B cell (primary cell): ENCODE measurements at places on chromosomes 6 and 20. TPM values are rescaled to one million over a fixed set of nuclear protein-coding genes. Genes with fewer than 3 reads are reported as not detected.

GRCh38 chr6:48959251-48960060 is 503.6 kb downstream of the MMUT start:
- DNase-seq = no peak

The ZNF341 gene
- 9.1 and 9.9 TPM in 2 replicates for total RNA-seq

- DNase-seq = no peak
Observed at GRCh38 chr20:17663040-17663399, 19.0 kb downstream of the RRBP1 start.

The TMC2 gene
- total RNA-seq = not detected in 2 replicates

The DLL1 gene
- total RNA-seq = 4.5 and 6.8 TPM in 2 replicates

- DNase-seq = no peak
Observed at GRCh38 chr20:9025643-9026042, 43.2 kb upstream of the PLCB4 start.

GRCh38 chr20:11702721-11703518 is 214.8 kb upstream of the BTBD3 start:
- no peak for DNase-seq

DNA sequence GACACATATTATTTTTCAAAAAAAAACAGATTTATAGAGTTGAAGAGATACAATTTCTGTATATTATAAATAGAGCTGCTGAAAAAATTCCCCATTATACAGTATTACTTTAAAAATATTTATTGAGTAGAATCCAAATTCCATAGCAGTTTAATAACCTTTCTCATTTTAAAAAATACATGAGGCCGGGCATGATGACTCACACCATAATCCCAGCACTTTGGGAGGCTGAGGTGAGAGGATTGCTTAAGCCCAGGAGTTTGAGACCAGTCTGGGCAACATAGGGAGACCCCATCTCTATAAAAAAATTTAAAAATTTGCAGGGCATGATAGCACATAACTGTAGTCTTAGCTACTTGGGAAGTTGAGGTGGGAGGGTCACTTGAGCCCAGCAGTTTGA is 13.0 kb downstream of the ATRN start:
- DNase-seq = no peak

The SLC17A1 gene
- not detected in 2 replicates for total RNA-seq

DNA sequence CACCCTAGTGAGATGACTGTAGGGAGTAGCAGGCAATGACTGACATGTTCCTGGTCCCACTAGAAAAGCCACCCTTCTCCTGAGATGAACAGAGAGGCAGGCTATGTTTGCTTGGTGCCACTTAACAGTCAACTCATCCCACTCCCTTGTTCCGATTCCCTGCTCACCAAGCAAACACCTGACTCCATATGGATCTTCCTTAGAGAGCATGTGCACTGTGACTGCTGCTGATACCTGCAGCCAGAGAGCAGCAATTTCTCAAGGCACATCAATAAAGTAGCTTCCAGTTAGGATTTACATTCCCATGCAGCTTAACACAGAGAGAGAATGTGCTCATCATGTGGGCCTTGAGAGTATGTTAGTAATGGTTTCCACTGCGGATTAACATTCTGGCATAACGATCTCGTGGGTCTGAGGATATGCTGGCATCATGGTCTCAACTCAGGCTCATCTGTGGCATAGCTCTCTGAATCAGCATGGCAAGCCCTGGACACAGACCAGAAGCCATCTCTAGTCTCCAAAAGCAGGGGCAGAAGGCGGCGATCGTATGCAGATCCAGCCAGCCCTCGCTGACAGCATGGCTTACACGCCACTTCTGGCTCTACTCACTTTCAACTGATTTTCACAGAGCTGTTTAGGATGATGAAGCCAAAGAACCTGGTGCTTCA is 43.9 kb downstream of the ATXN1 start:
- no peak for DNase-seq

The ABHD16B gene
- total RNA-seq = not detected in 2 replicates

DNA sequence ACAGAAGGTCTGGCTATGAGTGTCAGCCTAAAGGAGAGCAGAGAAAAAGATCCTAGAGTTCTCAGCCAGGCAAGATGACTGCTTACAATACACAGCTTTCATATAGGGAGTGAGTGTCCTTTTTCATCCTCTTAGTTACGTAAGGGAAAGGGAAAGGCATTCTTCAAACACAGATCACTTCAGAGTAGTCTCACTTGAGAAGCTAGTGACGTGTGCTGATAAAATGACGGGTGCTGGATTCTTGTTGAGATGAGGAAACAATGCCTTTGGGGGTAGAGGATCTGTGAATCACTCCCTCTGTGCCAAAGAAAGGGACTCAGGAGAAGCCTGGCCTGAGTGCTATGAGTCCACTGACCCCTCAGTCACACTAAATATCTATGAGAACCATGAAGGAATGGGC is 117.3 kb downstream of the QRSL1 start:
- DNase-seq = no peak

GRCh38 chr6:34246563-34247391 is 2.0 kb downstream of the SMIM29 start:
- DNase-seq = peak; percentile 76

The LATS1 gene
- total RNA-seq = 48.0 and 54.0 TPM in 2 replicates

The SIRPD gene
- not detected in 2 replicates for total RNA-seq

The KIF25 gene
- total RNA-seq = not detected in 2 replicates

The PPIL6 gene
- 0.53 and 1.8 TPM in 2 replicates for total RNA-seq

- no peak for DNase-seq
Observed at GRCh38 chr6:3286641-3287171, 28.0 kb downstream of the PSMG4 start.

- DNase-seq = no peak
Observed at GRCh38 chr6:26545627-26546026, 7.5 kb downstream of the HMGN4 start.

DNA sequence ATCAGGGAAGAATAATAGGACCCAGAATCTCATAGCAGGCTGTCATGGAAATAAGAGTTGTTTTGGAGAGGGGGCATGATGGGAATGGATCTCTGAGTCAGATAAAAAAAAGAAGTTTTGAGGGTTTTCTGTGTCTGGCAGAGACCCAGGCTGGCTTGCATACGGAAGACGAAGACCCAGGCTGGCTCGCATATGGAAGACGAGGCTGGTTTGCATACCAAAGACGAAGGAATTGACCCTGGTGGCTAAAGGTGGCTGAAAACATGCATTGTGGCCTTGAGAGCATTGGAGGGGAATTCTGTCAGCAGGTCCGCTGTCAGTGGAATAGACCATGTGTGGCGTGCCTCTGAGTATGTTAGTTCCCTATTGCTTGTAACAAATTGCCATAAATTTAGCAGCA is 335.1 kb downstream of the BTBD3 start:
- no peak for DNase-seq

GRCh38 chr6:89117211-89118108 is at the start of gene SRSF12:
TSS of gene SRSF12 (minus strand) at chr6:89118071. CDS start at chr6:89117887, 184 bp downstream.
- peak; percentile 57 for DNase-seq

- DNase-seq = no peak
Observed at GRCh38 chr6:112799889-112800288, 452.8 kb downstream of the RFPL4B start.

The HMGCLL1 gene
- total RNA-seq = not detected in 2 replicates

- DNase-seq = no peak
Observed at GRCh38 chr20:54025251-54025771, 45.1 kb downstream of the BCAS1 start.

GRCh38 chr6:128275030-128275429 is 245.4 kb downstream of the PTPRK start:
- DNase-seq = no peak

- DNase-seq = no peak
Observed at GRCh38 chr20:45991616-45992015, 17.1 kb upstream of the MMP9 start.

The GSTA3 gene
- total RNA-seq = not detected in 2 replicates

- DNase-seq = no peak
Observed at GRCh38 chr20:58389324-58389967, 417 bp downstream of the VAPB start.

DNA sequence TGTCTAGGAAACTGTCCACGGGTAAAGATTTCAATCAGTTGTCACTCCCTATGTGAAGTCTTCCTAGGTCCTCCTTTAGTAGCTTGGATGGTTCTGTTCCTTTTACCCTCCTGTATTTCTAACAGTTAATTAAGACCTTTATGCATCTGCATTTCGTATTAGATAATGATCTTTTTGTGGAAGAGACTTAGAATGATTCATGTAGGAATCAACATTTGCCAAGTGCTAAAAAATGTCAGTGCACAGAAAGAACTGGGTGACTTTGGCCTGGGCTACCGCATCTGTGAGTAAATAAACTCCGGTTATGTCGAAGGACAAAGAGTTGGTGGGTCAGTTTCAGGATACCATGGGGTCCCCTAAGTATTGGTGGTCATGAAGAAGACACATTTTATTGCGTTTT is 918.0 kb downstream of the TFAP2A start:
- no peak for DNase-seq

The FGD2 gene
- 352 and 360 TPM in 2 replicates for total RNA-seq

The EEF1E1 gene
- total RNA-seq = 20.1 and 23.1 TPM in 2 replicates

GRCh38 chr6:170438402-170438753 is 114.7 kb downstream of the PSMB1 start:
- peak; percentile 13 for DNase-seq

GRCh38 chr20:10350188-10350842 is 83.7 kb downstream of the MKKS start:
- no peak for DNase-seq

DNA sequence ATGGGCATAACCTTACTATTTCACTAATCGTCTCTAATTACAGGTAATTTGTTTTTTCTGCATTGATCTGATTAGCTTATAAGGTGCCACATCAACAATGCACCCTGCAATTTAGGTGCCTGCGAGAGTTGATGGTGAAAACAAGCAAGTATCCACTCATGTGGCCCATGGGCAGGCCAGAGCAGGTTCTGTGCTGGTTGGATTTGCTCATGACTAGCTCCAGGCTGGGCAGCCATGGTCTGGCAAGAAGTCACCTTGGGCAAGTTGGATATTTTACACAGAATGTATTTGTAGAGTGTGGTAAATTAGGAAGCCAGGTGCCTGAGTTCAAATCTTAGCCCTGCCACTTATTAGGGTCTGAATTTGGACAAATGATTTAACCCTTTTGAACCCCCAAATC is 25.3 kb downstream of the RAB44 start:
- no peak for DNase-seq

DNA sequence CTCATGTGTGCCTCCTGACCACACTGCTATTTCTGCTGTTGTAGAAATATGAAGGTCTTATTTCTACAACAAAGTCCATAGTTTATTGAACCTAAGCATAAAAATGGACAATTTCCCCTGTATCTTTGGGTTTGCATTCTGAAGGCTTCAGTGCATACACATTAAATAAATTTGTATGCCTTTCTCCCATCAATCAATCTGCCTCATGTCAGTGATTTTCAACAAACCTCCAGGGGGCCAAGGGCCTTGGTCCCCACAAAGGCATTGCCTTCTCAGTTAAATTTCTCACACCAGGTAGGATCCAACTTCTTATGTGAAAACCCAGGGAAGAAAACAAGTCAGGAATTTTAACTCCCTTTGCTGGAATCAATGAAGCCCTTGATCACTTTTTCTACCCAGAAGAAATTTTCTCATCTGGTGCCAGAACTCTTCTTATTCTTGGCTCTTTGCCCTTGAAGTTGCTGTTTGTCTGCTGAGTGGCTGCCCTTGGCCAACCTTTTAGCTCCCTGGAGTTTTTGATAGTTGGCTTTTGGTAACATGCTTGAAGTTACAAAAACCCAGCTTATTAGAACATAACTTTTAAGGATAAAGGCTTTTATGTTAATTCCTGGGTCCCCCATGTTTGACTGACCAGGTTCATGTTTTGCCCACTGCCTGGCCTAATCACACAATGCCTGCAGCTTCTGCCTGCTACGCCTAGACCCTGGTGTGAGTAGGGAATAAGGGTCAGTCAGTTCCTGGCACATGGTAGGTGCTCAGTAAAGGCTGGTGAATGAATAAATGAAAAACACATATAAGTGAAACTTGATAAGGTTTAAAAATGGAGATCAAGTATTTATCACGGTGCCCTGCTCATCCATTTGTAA is 37.0 kb downstream of the SHLD1 start:
- DNase-seq = no peak

The PERP gene
- total RNA-seq = 0.22 and 0.27 TPM in 2 replicates

DNA sequence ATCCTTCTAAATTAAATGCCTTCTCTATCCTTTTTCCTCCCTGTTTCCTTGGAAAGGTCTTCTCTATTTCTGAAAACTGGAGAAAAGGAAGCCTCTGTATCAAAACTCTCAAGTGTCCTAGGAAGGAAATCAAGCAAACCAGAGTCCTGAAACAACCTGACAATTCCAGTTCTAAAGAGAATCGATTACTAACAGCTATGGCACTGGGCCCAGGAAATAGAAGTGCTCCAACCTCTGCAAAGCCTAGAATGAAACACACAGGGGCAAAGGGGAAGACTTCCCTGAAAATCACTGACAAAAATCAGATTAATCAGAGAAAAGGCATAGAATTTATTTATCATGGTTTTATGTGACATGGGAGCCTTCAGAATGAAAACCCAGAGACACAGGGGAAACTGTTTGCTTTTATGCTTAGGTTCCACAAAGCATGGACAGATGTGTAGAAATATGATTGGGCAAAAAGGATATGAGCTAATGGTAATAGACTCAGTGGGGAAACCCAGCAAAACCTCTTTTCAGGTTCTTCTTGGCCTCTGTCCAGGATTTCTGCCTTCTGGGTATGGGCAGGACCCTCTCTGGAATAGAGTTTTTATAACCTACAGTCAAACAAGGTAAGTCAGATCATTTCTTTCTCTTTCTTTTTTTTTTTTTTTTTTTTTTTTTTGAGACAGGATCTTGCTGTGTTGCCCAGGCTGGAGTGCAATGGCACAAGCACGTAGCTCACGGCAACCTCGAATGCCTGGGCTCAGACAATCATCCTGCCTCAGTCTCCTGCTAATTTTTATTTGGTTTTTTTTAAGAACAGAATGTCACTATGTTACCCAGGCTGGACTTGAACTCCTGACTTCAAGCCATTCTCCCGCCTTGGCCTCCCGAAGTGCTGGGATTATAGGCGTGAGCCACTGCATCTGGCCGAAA is 91.7 kb downstream of the CD24 start:
- DNase-seq = no peak

DNA sequence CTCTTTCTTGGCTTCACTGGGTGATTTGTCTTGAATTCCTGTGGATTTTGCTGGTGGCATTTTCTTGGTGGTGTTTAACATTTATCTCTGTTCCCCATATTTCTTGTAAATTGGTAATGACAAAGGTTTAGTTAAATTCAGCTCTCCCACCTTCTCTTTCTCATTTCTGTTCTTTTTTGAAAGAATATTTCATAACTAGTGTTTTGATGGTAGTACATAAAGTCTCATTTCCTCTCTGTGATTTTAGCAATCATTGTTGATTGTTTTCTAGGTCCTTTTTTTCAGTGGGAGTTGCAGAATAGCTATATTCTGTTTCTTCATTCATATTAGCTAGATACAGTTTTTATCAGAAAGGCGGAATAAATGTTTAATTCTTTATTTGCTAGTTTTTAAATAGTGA is 73.1 kb downstream of the QKI start:
- DNase-seq = no peak
